Naive thymus-derived CD4-positive, alpha-beta T cell (primary cell): ENCODE measurements at places on chromosomes 3 and 15.

DNA sequence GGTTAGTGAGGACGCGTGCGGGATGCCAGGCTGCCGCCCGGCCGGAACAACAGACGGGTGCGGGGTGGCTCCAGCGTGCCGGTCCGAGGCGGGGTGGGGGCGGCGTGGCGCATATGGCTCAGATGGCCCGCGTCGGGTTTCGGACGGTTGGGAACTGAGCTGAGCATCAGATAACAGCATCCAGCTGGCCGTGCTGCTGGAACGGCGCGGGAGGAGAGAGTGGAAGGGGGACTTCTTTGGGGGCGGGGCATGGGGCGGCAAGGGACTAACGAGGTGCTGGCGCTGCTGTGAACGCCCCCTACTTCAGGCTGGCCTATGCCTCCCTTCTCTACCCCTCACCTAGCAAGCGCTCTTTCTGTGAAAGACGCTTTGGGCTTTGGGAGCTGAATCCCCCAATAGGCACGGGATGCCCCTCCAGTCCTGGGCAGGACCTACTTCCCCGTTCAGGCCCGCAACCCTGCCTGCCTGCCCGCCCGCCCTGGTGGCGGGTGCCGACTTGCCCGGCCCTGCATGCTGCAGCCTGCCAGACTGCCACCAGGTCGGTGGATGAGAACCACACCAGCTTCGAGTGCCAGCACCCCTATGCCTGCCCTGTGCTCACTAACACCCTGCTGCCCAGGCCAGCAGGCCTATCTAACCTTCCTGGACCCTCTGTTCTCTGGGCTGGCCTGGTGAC, 542 bp downstream of the INKA1 start:
- peak overlapping the region; percentile 84 for H3K27ac ChIP-seq
- peak overlapping the region; percentile 89 for H3K4me3 ChIP-seq
- peak; percentile 47 for DNase-seq
- no peaks in the 10 kb centered on the region for H3K36me3 ChIP-seq
- no peaks in the 10 kb centered on the region for H3K27me3 ChIP-seq

GRCh38 chr15:59373215-59373614, 544 bp upstream of the MYO1E start:
- peak overlapping the region; percentile 56 for H3K4me3 ChIP-seq
- H3K27me3 ChIP-seq = peaks cover 7% of the 10 kb centered on the region
- H3K27ac ChIP-seq = no peak overlapping the region
- no peaks in the 10 kb centered on the region for H3K4me1 ChIP-seq
- no peak for DNase-seq

DNA sequence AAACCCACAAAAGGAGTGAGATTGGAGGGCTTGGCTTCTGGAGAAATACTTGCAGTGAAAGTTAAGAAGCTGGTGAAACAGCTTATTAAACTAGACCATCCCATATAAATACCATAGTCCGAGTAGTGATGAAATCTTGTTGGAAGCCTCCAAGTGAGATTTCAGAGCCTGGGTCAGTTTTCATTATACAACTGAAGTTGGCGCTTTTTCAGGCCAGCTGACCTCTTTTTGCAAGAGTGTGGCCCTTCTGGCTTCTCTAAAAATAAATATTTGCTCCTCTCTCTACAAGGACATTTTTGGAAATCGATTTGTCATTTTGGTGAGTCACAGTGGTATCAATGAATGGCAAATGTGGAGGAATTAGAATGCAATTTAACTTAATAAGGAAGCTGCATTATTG, 51.2 kb upstream of the THRB start:
- no peak overlapping the region for H3K27ac ChIP-seq
- DNase-seq = no peak
- H3K4me3 ChIP-seq = no peak overlapping the region
- no peaks in the 10 kb centered on the region for H3K27me3 ChIP-seq
- H3K36me3 ChIP-seq = no peaks in the 10 kb centered on the region
- H3K4me1 ChIP-seq = no peaks in the 10 kb centered on the region

GRCh38 chr3:107837895-107838612, 252.8 kb downstream of the CD47 start:
- no peak for DNase-seq
- no peaks in the 10 kb centered on the region for H3K4me1 ChIP-seq
- H3K27ac ChIP-seq = no peak overlapping the region
- H3K27me3 ChIP-seq = no peaks in the 10 kb centered on the region
- no peaks in the 10 kb centered on the region for H3K36me3 ChIP-seq

GRCh38 chr3:7576071-7576470, 715.2 kb downstream of the GRM7 start:
- no peaks in the 10 kb centered on the region for H3K27me3 ChIP-seq
- H3K27ac ChIP-seq = no peak overlapping the region
- DNase-seq = no peak
- no peaks in the 10 kb centered on the region for H3K36me3 ChIP-seq

- H3K4me1 ChIP-seq = peaks cover under 1% of the 10 kb centered on the region
- no peak for DNase-seq
- no peak overlapping the region for H3K4me3 ChIP-seq
- no peaks in the 10 kb centered on the region for H3K27me3 ChIP-seq
- no peaks in the 10 kb centered on the region for H3K36me3 ChIP-seq
Observed at GRCh38 chr3:29176501-29176900, 104.4 kb upstream of the RBMS3 start.

- no peak overlapping the region for H3K27ac ChIP-seq
- H3K4me1 ChIP-seq = no peaks in the 10 kb centered on the region
- no peak for DNase-seq
- H3K4me3 ChIP-seq = no peak overlapping the region
- H3K27me3 ChIP-seq = no peaks in the 10 kb centered on the region
- H3K36me3 ChIP-seq = no peaks in the 10 kb centered on the region
Observed at GRCh38 chr3:135895734-135896121, 69.8 kb upstream of the PPP2R3A start.
